ENCODE measurements at places on chromosomes 6 and 20.

- DNase-seq, result no peak
Observed at GRCh38 chr6:35296931-35297600, 552 bp upstream of the DEF6 start.

GRCh38 chr6:21180155-21180554 lies 413.4 kb upstream of the SOX4 start:
- no peak for DNase-seq

DNA sequence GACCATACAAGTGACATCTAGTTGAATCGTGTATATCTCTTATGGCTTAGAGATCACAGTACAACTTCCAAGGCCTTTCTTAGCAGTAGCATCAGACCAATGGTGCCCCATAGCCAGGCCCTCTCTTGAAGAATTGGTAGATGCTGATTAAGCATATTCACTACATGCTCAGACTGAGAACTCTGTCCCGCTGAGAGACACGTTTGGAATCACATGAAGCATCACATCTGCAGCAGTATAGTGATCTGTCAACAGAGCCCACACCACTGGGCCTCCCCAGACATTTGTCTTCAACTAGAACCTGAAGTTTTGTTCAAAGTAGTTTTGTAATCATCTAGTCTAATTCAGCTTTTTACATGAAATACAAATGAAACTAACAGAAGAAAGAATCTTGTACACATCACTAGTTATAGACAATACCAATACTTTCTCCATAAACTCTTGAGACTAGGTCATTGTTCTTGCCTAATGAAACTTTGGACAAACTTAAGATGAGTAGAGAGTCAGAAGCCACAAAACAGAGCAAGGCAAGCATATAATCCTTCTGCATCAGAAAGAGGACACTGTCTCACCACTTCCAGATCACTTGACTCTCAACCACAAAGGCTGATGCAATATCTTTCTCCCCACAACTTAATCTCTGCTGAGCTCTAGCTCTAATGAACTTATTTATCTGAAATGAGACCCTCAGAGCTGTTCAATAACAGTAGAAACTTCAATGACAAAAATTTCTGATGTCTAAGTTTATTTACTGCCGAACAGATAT lies 182.7 kb downstream of the TBX18 start:
- peak; percentile 78 for DNase-seq

DNA sequence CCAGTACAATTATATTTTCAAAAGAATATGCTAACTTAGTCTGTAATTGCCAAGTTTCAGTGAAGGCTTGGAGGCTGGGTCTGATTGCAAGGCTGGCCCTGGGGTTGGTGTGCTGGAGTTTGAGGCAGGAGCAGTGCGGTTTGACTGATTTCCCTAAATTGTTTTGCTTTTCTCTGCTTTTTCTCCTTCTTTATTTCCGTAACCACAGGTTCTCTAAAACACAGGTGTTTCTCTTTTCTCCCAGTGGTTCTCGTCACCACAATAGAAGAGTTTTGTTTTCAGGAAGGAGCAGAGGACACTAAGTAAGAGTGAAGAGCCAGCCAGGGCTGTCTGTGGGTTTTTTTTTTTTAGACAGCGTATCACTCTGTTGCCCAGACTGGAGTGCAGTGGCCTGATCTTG lies 8.2 kb upstream of the SNX9 start:
- DNase-seq, result no peak

- no peak for DNase-seq
Observed at GRCh38 chr6:5850848-5851255, 155.9 kb downstream of the NRN1 start.

GRCh38 chr20:56842056-56842455 lies 212.9 kb downstream of the TFAP2C start:
- no peak for DNase-seq

- no peak for DNase-seq
Observed at GRCh38 chr6:81806793-81807565, 54.5 kb upstream of the TENT5A start.

DNA sequence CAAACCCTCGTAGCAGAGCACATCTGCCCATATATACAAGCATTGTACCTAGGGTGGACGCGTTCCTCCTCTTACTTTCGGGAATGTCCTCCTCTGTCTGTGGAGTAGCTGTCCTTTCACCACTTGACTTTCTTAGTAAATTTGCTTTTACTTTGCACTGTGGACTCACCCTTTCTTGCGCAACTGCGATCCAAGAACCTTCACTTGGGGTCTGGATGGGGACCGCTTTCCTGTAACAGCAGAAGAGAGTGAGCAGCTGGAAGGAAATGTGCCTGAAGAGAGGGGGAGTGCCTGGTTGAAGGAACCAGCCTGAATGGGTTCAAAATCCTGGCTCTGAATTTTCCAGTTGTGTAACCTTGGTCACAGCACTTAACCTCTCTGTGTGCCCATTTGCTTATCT lies 40.1 kb upstream of the PMEPA1 start:
- no peak for DNase-seq

GRCh38 chr6:3109761-3110160 lies 8.8 kb upstream of the BPHL start:
- no peak for DNase-seq

DNA sequence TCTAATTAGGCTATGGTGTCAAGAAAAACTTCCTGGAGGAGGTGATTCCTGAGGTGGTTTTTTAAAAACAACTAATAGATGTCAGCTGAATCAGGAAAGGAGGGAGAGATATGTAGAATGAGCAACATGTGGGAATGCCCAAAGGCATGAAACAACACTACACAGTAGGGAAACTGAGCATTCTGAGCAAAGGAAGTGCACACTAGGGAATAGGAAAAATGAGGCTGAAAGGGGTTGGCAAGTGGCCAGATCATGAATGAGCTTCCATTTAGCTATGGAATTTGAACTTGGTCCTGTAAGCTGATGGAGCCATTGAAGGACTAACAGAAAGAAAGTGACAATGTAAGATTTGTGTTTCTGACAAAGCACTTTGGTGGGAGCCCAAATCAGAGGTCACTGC lies 16.9 kb upstream of the SLC35F1 start:
- no peak for DNase-seq

DNA sequence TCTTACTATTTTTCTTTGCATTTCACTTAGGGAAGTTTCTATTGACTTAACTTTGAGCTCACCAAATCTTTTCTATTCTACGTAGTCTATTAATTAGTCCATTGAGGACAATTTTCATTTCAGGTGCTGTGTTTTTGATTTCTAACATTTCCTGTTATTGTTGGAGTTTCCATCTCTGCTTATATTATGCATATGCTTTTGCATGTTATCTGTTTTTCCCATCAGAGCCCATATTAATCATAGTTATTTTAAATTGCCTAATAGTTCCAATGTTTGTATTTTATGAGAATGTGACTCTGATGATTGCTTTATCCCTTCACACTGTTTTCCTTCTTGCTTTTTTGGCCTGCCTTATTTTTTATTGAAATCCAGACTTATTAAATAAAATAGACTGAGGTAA lies 414.5 kb upstream of the OPRM1 start:
- no peak for DNase-seq

DNA sequence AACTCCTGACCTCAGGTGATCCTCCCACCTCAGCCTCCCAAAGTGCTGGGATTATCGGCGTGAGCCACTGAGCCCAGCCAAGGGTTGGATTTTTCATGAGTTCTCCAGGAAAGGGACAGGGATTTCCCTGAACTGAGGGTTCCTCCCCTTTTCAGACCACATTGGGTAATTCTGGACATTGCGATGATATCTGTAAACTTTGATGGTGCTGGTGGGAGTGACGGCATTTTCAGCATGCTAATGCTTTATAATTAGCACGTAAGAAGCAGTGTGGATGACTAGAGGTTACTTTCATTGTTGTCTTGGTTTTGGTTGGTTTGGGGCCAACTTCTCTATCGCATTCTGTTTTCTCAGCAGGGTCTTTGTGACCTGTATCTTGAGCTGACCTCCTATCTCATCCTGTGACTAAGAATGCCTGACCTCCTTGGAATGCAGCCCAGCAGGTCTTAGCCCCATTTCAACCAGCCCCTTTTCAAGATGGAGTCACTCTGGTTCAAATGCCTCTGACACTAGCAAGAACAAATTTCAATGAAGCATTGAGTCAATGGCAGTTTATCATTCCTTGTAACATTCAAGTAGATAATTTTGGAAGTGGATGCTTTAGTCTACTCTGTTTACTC lies 156.5 kb downstream of the TTLL2 start:
- DNase-seq, result no peak

GRCh38 chr6:154895841-154896240 lies 99.3 kb upstream of the TIAM2 start:
- no peak for DNase-seq

- no peak for DNase-seq
Observed at GRCh38 chr6:111552958-111553357, 52.7 kb downstream of the TRAF3IP2 start.

- DNase-seq, result peak; percentile 90
Observed at GRCh38 chr6:151075527-151075926, 164.2 kb upstream of the AKAP12 start.

DNA sequence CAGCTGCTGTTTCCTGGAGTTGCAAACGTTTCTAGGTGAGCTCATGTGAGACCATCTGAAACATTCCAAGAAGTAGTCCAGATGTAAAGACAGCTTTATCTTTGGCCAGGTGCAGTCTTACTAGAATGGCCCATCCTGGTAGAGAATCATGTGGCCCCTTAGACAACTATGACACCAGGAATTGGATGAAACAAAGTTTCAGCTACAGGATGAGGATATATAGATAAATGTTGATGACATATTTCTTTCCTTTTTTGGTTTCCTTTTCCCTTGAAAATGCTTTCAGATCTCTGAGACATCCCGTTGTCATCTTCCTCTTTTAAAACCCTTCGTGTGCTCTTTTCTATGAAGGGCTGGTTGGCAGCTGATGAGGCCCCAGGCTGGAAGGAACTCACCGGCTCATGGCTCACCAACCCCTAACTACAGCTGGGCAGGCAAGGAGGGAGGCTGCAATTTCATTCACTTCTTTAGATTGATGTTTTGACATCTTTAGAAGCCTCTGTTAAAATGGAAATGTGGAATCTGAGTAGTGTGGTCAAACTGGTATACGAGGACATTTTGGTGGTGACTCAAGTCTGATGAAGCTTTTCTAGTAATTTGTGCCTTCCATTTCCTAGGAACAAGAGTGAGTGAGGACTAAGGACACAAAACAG lies 167.9 kb upstream of the TNFAIP3 start:
- peak; percentile 26 for DNase-seq

DNA sequence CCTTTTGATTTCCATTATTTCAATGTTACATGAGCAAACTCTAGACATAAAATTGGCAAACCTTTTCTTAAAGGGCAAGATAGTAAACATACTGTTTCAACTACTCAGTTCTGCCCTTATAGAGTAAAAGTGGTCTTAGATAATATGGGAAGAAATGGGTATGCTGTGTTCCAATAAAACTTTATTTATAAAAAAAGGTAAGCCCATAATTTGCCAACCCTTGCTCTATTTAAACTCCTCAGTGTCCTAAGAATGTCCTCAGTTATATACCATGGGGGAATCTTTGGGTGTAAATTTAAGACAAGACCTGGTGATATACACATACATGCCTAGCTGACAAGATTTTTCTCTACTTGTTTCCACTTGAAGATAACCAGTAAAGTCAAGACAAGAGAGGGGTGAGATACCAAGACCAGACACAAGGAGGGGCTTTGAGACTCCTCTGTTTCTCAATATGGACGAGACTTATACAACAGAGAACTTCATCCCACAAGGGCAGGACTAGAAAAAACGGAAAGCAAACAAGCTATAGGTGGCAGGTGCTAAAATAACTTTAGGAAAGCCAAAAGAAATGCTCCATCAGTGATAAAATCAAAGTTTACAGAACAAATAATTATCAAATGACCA lies 10.5 kb downstream of the SNX3 start:
- DNase-seq, result peak; percentile 16

GRCh38 chr6:163965426-163966348 lies 551.2 kb downstream of the QKI start:
- DNase-seq, result peak; percentile 79

DNA sequence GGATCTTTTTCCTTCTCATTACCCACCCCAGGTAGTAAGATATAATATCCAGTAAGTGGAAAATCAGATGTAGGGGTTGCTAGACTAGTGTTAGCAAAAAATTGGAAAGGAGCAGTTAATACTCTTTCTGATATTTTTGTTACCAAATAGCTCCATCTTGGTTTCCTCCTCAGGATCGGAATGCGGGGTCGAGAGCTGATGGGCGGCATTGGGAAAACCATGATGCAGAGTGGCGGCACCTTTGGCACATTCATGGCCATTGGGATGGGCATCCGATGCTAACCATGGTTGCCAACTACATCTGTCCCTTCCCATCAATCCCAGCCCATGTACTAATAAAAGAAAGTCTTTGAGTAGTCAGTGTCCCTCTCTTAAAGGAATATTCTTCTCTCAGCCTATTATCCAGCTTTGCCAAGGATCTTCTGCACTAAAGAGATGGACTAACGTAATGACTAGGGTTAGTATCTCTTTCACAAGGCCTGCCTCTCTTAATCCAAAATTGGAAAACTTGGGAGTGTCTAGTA lies 1.5 kb downstream of the ROMO1 start:
- no peak for DNase-seq

- peak; percentile 55 for DNase-seq
Observed at GRCh38 chr20:59835448-59836395, 97.7 kb downstream of the SYCP2 start.

DNA sequence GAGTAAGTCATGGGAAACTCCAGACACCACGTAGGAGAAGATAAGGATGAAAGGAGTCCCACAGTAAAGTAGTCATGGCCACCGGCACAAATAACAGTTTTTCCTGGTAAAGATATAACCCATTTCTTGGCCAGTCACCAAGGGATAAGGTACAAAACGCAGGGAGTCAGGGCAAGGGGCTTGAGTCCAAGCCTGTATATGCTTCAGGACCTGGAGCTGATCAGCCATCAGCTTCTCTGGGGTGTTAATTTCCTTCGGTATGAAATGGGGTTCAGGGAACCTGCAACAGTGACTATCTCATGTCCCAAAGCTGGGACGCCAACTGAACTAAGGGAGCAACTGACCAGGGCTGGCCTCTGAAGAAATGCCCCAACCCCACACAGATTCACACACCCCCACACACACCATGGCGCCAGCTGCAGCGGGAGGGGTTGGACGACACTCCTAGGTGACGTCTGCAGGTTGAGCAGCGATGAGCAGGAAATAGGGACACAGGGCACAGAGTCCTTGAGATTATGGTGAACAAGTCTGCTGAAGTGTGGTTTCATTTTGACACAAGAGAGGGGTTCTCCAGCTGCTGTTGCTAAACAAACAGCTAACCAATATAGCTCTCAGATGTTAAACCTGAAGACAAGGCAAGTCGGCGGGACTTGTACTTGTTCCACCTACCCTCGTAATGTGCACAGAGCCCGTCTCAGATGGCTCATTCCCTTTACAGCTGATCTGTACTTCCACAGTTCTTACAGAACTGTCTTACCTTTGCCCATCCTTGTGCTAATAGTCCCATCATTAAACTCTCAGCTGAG lies 7.4 kb upstream of the ADTRP start:
- DNase-seq, result no peak

GRCh38 chr20:25408170-25408547 lies 686 bp downstream of the GINS1 start:
- no peak for DNase-seq

GRCh38 chr20:25293910-25294458 lies 46.1 kb downstream of the PYGB start:
- DNase-seq, result no peak

Data from fibroblast of skin of right quadriceps (primary cell).